B cell (primary cell): ENCODE measurements at places on chromosomes 5 and 9. TPM values are rescaled to one million over a fixed set of nuclear protein-coding genes. Genes with fewer than 3 reads are reported as not detected.
A peak's percentile ranks its signal among the peaks of the same experiment; 100 is the strongest.

GRCh38 chr9:94649100-94649819 lies 9.9 kb upstream of the FBP1 start:
- H3K27me3 ChIP-seq = no peaks in the 10 kb centered on the region
- no peaks in the 10 kb centered on the region for H3K4me1 ChIP-seq
- H3K27ac ChIP-seq = no peak overlapping the region
- no peak overlapping the region for H3K4me3 ChIP-seq
- DNase-seq = no peak

DNA sequence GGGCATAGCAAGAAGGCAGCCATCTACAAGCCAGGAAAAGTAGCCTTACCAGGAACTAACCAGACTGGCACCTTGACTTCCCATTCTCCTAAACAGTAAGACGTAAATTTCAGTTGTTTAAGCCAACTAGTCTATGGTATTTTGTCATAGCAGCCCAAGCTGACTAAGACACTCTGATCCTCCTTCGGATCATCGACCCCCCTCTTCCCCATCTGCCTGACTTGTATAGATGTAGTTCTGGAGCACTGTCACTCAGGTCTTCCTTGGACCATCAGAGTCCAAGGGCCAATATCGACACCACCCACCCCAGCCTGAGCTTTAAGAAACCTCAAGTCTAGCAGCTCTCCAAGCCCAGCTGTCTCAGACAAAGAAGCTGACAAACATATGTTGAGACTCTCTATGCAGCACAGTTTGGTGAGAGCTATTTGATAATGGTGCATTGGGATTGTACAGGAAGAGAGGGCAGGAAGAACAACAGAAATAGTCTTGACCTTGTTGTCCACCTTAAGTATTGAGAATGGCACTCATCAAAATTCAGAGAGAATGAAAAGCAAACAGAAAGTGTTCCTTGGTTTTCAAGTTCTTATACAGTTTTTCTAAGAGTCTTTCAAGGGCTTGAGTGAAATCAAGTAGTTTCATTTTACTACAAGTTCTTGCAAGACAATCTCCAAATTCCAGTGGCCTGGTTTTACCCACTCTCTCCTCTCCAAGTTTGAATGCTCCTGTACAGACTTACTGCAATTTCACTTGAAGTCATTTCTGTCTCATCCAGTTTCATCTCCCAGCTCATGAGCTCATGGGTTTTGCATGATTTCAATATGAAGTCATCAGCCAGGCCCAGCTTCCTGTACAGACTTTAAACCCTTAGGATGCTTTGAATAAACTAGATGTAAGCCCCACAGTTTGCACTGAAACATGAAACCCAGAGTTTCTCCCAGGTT lies 122.3 kb upstream of the RAI14 start:
- H3K36me3 ChIP-seq = no peaks in the 10 kb centered on the region
- H3K27me3 ChIP-seq = peaks cover 4% of the 10 kb centered on the region
- no peaks in the 10 kb centered on the region for H3K4me1 ChIP-seq
- H3K4me3 ChIP-seq = no peak overlapping the region

Gene INSL4
- not detected in 2 replicates for total RNA-seq

Gene SMIM33
- not detected in 2 replicates for total RNA-seq

DNA sequence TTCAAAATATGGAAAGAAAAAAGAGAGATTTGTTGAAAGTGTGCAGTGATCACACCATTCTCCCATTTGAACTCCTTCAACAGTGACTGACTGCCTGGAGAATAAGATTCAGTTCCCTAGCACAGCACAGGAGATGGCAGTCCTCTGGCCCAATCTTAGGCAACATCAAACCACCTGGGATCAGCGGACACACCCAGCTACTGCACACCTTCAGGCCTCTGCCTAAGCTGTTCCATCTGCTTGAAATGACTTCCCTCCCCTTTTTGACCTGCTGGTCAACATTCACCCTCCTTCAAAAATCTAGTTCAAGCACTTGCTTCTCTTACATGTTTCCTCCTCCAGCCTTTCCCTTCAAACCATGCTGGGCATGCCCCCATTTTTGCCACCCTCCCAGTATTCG lies 4.5 kb downstream of the MAPK9 start:
- H3K4me3 ChIP-seq = no peak overlapping the region
- H3K36me3 ChIP-seq = no peaks in the 10 kb centered on the region
- H3K27me3 ChIP-seq = no peaks in the 10 kb centered on the region
- no peak overlapping the region for H3K27ac ChIP-seq

DNA sequence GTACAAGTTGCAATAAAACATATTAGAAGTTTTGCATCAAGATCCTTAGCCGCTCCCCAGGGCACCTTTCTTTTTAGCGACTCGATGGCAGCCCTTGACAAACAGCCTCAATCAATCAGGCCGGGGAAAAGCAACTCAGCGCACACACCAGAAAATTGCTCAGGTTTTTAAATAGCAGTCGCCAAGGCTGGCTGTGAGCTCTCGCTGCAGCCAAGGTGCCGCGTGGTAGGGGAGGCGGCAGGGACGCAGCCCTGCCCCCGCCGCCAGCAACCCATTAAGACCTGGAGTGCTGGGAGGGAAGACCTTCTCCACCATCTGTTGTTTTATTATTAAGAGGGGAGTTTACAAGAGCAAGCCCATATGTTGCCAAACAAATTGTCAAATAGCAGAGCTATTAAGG lies 22.6 kb downstream of the ASS1 start:
- no peaks in the 10 kb centered on the region for H3K4me1 ChIP-seq
- DNase-seq = no peak
- H3K27me3 ChIP-seq = peaks cover 31% of the 10 kb centered on the region
- H3K27ac ChIP-seq = no peak overlapping the region
- no peak overlapping the region for H3K4me3 ChIP-seq

DNA sequence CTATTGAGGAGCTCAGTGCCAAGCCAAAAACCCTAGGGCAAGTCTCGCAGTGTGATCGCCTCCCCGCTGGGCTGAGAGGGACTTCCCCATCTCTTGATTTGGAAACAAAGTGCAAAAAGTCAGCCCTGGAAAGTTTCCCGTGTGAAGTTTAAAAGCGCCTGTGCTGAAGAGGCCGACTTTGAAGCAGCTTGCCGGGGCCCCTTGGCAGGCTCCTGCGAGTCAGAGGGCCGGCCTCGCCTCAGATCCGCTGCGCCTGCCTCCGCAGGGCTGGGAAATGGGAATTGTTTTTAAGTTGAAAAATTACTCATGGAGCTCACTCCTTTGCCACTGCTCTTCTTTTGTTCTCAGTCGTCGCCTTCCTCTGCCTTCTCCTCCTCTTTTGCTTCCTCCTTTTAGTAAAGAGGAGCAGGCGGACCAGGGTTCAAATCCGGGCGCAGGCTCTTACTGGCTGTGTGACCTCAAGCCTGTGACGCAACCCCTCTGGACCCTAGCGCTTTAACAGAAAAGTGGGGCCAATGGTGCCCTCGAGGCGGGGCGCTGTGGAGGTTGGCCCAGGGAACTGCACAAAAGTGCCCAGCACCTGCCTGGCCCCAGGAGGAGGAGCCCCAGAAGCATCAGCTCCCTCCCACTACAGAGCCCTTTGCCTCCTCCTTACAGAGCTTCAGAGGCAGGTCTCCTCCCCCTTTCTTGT lies 14.7 kb upstream of the LHX2 start:
- peaks cover 42% of the 10 kb centered on the region for H3K4me1 ChIP-seq
- no peak overlapping the region for H3K4me3 ChIP-seq
- H3K27me3 ChIP-seq = peaks cover 28% of the 10 kb centered on the region
- DNase-seq = peak; percentile 54
- H3K27ac ChIP-seq = no peak overlapping the region

GRCh38 chr9:78899006-78899405 lies 602.1 kb downstream of the PSAT1 start:
- DNase-seq = no peak
- no peaks in the 10 kb centered on the region for H3K27me3 ChIP-seq
- no peaks in the 10 kb centered on the region for H3K36me3 ChIP-seq
- H3K27ac ChIP-seq = no peak overlapping the region
- H3K4me1 ChIP-seq = no peaks in the 10 kb centered on the region

DNA sequence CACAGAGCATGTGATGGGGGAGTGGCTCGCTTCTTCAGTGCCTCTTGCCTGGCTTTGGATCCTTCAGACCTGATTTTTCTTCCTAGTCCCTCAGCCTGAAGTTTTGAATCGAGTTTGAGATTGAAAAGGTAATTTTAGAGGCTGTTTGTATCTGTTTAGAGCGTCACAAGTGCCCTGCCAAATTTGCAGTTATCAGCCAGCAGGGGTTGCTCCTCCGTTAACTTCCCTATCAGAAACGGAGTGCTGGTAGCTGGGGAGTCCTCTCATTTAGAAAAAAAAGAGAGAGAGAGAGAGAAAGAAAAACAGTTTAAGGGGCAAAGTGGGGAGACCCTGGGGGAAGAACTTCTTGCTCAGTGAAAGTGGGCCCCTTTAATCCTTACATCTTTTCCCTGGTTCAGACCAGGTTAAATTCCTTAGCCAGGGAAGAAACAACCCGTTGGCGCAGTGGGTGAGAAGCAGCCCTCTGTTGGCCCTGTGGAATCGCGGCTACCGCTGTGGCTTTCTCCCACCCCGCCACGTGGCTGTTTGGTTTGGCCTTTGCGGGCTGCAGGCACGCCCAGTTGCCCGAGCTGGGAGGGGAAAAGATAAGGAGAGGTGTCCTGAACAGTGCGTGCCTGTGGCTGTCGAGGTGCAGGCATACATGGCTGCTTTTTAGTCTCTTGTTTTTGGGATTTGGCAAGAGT lies 576.7 kb upstream of the ACO1 start:
- H3K27ac ChIP-seq = no peak overlapping the region
- no peaks in the 10 kb centered on the region for H3K36me3 ChIP-seq
- no peak overlapping the region for H3K4me3 ChIP-seq
- no peaks in the 10 kb centered on the region for H3K27me3 ChIP-seq
- DNase-seq = no peak

DNA sequence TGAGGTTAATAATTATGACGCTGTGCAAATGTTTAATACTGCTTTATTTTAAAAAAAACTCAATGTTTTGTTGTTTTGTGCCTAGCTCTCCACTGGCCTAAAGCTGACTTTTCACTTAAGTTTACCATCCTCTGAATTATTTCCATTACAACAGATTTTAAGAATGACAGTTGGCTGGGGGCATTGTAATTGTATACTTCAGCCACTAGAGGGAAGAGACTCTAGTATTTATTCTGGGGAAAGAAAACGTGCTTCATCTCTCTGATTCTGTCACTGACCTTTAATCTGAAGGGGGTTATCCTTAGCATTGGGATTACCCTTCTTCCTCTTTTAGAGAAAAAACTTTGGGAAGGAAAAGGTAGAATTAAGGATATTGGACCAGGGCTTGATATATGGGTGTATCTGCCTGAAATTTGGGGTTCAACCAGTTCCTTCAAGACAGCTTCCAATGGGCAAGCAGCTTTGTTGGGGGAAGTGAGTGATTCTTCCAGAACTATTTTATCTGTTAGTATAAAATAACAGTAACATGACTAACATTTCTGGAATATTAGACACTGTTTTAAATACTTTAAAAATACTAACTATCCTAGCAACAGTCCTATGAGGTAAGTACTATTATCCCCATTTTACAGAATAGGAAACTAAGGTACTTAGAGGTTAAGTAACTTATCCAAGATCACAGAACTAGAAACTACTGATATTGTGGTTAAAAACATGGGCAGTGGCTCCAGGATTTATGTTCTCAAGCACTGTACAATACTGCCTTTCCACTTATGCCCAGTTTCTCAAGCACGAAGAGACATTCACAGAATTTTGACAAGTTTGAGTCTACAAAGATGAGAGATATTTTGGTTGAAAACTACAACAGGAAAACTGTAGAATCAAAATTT lies 208.4 kb downstream of the CD180 start:
- peak; percentile 43 for DNase-seq
- H3K27me3 ChIP-seq = no peaks in the 10 kb centered on the region
- H3K36me3 ChIP-seq = no peaks in the 10 kb centered on the region
- H3K4me1 ChIP-seq = peaks cover 2% of the 10 kb centered on the region
- no peak overlapping the region for H3K4me3 ChIP-seq

DNA sequence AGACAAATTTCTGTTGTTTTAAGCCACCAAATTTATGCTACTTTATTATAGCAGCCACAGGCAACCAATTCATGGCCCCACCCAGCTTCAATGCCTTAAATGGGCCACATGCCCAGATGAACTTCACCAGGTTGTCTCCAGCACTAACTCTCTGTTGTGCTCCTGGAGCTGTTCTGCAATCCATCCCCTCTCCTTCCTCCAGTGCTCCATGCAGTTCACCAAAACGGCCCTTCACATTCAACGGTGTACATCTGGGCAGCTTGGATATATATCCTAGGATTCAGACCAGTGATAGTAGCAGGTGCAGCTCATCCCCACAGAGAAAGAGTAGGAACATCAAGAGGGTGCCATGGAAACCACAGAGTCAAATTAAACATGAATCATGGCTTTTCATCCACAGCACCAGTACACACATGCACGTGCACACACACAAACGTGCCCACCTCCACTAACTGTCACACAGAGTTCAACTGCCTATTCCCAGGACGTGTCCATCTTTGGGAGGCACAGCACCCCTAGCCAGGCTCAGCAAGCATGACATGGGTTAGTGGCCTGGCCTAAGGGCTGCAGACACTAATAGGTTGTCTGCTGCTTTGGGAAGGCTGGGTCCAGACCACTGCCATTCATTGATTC lies 134.5 kb downstream of the MED10 start:
- no peak overlapping the region for H3K27ac ChIP-seq
- H3K4me1 ChIP-seq = no peaks in the 10 kb centered on the region
- H3K4me3 ChIP-seq = no peak overlapping the region
- DNase-seq = no peak

Gene REEP2
- 0.20 and 0.44 TPM in 2 replicates for total RNA-seq

DNA sequence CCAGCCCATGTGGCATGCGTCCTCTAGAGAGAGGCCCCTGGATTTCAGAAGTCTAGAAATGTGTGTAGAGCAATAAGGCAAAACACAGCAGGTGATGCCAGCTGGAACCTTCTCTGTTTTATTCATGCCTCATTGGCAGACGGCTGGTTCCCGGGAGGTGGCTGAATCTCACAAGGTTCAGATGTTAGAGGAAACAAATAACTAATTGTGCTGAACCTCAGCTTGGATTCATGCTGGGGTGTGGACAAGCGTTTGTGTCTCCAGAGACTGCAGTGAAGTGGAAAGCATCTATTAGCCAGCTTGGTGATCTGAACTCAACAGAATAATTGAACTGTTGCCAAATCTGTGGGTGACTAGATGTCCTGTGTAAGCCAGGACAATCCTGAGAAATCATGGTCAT lies 131.1 kb upstream of the NR4A3 start:
- no peak overlapping the region for H3K27ac ChIP-seq
- no peaks in the 10 kb centered on the region for H3K4me1 ChIP-seq
- H3K27me3 ChIP-seq = no peaks in the 10 kb centered on the region
- no peak for DNase-seq

DNA sequence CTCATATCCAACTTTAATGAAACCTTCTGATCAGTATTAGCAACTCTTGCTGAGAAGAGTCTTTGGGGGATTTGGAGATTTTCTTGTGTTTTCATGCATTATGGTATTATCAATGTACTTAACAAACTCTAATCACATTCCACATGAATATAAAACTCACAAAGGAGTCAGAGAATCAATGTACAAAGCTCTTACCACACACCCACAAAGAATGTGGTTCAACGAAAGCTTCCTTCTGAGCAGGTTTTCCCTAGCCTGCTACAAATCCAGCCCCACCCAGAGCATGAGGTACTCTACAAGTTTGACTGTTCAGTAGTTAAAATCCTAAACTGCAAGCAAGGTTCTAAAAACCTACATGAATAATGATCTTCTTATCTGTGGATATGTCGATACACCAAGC lies 210.1 kb downstream of the TARS1 start:
- no peaks in the 10 kb centered on the region for H3K27me3 ChIP-seq
- no peaks in the 10 kb centered on the region for H3K4me1 ChIP-seq
- H3K4me3 ChIP-seq = no peak overlapping the region
- no peak for DNase-seq
- H3K27ac ChIP-seq = no peak overlapping the region
